NB4 (cell line): ENCODE measurements at places on chromosomes 12 and 14.

DNA sequence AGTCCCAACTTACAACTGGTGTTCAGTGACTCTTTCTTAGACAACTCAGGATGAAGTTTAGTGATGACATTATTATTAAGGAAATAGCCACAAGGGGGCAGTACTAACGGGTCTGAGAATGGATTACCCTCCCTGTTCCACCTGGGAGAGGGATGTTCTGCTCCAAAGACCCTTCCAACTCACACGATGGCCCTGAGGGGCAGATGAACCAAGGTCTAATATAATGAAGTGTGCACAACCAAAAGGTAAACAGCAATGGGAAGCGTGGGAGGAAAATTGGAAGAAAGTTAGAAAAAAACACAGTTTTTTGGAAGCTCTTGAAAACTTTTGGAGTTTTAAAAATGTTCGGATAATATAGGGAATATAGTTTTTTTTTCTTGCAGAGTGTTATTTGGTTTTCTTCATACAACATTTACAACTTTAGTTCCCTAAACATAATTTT is 24.0 kb downstream of the FGF6 start:
- peak; percentile 68 for DNase-seq

- DNase-seq = no peak
These were observed 19.8 kb downstream of the CKB start for GRCh38 chr14:103502877-103503276.

GRCh38 chr12:1498199-1498740 is 96.1 kb downstream of the FBXL14 start:
- DNase-seq = no peak

GRCh38 chr12:79407671-79408622 is 282.8 kb downstream of the PAWR start:
- peak; percentile 44 for DNase-seq
